GM12864 (cell line): ENCODE measurements at places on chromosomes 12 and 14.

- no peak for DNase-seq
Measured at GRCh38 chr14:61589691-61590581, 105.4 kb upstream of the HIF1A start.

DNA sequence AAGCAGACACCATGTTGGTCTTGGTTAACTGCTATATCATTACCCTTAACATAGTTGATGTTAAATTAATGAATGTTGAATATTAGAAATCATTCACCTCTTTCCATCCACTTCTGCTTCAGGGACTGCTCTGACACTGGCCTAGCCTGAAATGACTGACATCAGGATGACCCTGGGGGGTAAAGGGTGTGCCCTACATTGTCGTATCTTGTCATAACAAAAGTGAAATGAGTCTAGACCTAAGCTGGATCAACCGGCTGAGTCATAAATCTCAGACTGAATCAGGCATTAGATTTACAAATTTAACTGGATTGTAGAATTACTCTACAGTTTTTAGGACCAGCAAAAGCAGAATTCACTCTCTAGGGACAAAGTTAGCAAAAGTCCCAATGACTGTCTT lies 35.3 kb downstream of the KICS2 start:
- DNase-seq = no peak

GRCh38 chr12:2049604-2050540 lies 2.9 kb upstream of the CACNA1C start:
- no peak for DNase-seq

GRCh38 chr14:35766700-35767082 lies 42.4 kb downstream of the RALGAPA1 start:
- DNase-seq = no peak

DNA sequence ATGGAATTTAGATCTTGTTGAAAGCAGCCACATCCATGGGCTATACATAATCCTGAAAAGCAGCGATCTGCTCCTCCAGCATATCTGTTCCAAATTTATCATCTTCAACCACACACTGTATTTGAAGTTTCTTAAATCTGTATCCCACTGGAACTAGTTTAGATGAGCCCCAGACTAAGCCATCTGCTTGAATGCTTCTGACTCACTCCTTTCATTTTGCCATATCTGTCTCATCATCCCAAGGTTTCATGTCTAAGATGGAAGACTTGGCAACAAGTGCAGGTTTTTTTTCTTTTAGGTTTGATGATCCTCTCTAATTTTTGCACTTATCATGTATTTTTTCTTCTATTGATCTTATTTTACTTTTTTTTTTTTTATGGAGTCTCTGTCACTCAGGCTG lies 54.4 kb upstream of the TMEM263 start:
- no peak for DNase-seq

- no peak for DNase-seq
Measured at GRCh38 chr12:88893801-88894200, 313.5 kb upstream of the KITLG start.

DNA sequence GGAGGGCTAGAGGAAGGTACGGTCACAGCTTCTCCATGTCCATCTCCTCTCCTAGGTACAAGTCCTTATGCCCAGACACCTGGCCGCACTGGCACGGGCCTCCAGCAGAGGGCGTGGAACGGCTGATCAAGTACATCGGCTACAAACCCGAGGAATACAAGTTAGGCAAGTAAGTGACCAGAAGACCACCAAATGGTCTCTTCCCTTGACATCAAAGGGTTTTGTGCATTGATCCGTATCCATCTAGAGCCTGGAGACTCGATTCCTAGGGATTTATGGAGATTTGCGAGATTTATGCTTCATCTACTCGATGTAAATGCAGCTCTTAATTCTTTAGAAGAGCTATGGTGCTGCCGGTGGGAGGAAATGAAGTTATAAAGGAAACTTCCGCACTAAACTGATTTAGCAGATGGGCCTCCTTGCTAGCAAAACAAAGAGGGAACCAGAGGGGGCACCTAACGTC lies 44.2 kb downstream of the KCTD10 start:
- peak; percentile 30 for DNase-seq

DNA sequence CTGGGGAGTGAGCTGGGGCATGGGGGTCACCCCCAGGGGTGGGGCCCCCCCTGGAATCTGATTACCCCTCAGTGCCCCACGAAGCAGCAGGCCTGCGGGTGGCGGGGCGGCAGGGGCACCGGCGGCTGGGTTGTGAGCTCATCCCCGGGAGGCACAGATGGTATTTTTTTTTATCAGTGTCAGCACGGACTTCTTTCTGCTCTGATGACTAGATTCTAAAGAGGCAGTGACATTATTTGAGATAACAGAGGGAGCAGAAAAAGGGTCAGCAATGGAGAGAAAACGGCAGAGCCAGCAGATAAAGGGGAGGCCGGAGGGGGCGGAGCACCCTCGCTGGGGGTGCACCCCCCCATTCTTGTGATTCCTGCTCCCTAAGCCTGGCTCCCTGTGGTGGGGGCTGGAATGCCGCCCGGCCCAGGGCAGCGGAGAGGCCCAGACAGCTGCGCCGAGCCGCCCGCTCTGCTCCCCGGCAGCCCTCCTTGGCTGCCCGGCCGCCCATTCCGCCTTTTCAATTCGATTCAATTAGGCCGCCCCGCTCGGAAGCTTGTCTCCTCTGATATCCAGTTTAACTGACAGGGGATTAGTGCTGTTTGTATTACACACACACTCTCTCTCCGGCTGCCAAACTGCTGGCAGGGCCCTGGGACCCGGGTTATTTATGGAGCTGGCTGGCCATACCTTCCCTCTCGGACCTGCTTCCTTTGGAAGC lies 32.9 kb downstream of the MVK start:
- DNase-seq = no peak

GRCh38 chr14:84591827-84592445 lies 938.0 kb upstream of the FLRT2 start:
- DNase-seq = no peak

DNA sequence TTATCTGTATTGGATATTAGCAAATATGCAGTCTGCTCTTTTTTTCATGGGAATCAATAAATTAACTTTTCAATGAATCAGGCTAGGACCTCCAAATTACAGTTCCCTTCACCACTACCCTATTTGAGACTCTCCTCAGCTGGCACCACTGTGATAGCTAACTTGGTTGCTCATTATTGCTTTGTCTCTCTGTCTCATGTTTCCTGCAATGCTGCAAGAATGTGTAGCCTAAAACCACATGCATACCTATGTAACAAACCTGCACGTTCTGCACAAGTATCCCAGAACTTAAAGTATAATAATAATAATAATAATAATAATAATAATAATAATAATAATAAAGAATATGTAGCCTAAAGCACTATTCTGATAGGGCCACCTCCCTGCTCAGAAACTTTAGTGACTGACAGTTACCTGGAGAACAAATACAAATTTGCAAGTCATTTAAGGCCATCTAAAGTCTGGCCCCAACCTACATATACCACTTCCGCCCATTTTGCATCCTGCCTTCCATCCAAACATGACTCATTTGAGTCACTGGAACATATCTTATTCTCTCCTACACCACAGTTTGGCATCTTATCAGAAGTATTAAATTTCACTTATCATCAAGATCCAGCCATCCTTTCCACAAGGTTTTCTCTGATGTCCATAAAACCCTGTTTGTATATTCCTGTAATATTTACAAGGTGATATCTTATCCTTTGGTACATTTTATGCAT lies 215.1 kb downstream of the LRRK2 start:
- DNase-seq = no peak

GRCh38 chr12:95805864-95806671 lies 15.5 kb upstream of the NTN4 start:
- DNase-seq = no peak

- DNase-seq = no peak
Measured at GRCh38 chr12:97151481-97151880, 244.4 kb downstream of the NEDD1 start.

DNA sequence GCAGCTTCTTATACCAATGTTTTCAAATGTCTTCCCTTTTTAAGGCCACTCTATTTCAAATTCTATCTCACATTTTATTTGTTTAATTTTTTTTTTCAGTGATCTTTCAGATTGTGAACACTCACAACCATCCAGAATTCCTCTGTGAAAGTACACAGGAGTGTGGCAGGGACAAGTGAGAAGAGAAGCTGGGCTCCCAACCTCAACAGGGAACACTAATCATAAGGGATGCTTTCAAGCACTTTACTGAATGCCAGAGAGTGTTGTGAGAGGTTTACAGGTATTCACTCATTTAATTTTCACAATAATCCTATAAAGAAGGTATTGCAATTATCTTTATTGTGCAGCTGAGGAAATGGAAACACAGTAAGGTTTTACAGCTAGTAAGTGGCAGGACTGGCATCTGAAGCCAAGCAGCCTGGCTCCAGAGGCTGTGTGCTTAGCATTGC lies 60.1 kb upstream of the PYGL start:
- DNase-seq = no peak

DNA sequence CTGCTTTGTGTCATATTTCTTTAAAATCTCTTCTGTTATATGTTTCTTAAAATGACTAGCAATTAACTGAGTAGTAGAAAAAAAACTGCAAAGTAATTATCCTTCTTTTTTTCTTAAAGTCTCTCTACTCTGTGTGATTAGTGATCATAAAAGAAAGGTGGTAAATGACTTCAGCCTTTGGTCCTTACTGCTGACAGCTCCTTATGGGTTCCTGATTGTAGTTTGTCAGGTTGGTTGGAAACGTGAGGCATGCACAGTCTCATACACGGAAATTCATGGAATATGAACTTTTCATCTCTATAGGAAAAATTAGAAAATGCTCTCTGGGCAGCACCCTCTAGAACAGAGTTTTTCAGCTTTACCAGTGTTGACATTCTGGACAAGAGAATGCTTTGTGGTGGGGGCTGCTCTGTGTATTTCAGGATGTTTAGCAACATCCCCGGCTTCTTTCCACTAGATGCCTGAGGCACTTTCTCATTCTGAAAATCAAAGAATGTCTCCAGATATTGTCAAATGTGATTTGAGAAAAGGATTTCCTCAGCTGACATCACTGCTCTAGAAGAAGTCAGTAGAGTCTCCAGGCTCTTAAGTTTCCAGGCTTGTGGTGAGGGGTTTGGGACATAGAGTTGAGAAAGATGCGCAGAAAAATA lies 121.0 kb downstream of the PIK3C2G start:
- no peak for DNase-seq
